ENCODE measurements at places on chromosomes 4 and X. TPM values are rescaled to one million over a fixed set of nuclear protein-coding genes. Genes with fewer than 3 reads are reported as not detected.

- H3K27ac ChIP-seq, result no peak overlapping the region
- no peak overlapping the region for H3K4me3 ChIP-seq
- H3K27me3 ChIP-seq, result no peaks in the 10 kb centered on the region
- no peak for DNase-seq
- no peaks in the 10 kb centered on the region for H3K4me1 ChIP-seq
- H3K36me3 ChIP-seq, result no peaks in the 10 kb centered on the region
Observed at GRCh38 chrX:110836982-110837381, 41.4 kb upstream of the CHRDL1 start.

- no peak overlapping the region for H3K4me3 ChIP-seq
- H3K4me1 ChIP-seq, result no peaks in the 10 kb centered on the region
- H3K36me3 ChIP-seq, result no peaks in the 10 kb centered on the region
- H3K27me3 ChIP-seq, result no peaks in the 10 kb centered on the region
- DNase-seq, result no peak
Observed at GRCh38 chr4:72209600-72209999, 177.8 kb downstream of the NPFFR2 start.

DNA sequence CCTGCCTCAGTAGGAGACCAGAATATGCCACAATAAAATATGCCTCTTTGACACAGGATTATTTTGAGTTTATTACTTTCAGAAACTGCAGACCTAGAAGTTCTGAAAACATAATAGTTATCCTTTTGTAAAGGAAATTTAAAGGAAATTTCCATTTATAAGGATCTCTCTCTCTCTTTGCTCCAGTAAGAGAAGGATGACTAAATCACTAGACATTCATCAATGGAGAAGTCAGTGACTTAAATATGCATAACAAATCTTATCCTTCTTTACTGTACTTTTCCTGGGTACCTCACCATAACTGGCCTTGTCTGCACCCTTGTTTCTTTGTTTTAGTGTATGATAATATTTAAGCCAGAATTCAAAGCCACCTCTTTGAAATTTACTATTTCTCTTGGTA is 28.3 kb upstream of the OPHN1 start:
- H3K4me3 ChIP-seq, result no peak overlapping the region
- H3K27me3 ChIP-seq, result no peaks in the 10 kb centered on the region
- no peaks in the 10 kb centered on the region for H3K36me3 ChIP-seq

DNA sequence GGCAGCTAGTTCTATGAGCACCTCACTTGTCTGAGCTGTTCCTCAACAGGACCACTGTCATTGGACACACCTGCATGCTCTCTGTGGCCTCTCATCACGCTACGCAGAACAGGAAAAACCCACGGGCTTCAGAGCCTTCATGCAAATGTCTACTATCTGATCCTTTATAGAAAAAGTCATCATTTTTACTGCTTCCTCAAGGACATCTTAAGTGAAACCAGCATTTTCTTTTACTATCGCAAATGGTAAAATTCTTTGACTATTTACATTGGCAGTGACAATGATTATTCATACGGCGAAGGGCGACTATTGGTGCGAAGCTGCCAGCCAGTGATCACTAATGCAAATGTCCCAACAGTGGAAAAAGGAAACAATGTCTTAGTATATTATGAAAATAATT is 147.0 kb downstream of the AFAP1 start:
- no peaks in the 10 kb centered on the region for H3K27me3 ChIP-seq
- no peak overlapping the region for H3K4me3 ChIP-seq
- H3K36me3 ChIP-seq, result peaks cover 74% of the 10 kb centered on the region
- H3K27ac ChIP-seq, result no peak overlapping the region
- no peaks in the 10 kb centered on the region for H3K4me1 ChIP-seq

- H3K27me3 ChIP-seq, result no peaks in the 10 kb centered on the region
- no peak for DNase-seq
- H3K36me3 ChIP-seq, result no peaks in the 10 kb centered on the region
- no peaks in the 10 kb centered on the region for H3K4me1 ChIP-seq
- no peak overlapping the region for H3K4me3 ChIP-seq
Observed at GRCh38 chr4:21011106-21011505, 310.8 kb downstream of the PACRGL start.

DNA sequence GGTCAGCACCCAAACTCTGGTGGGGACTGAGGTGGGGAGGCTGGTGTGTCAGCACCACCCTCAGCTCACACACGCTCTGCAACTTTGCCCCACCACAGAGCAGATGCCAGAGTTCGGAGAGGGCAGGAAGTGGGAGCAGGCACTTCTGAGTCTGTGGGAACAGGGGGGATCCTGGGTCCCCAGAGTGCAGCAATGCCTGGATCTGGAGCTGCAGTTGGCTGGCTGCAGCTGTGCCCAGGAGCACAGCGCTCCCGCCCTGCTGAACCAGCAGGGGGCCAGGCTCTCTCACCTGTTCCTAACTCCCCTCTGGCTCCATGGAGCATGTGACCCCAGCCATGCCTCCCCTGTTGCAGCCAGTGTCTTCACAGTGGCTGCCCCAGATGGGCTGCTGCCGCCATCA is 252.4 kb downstream of the SPOCK3 start:
- DNase-seq, result no peak
- H3K4me3 ChIP-seq, result no peak overlapping the region
- no peak overlapping the region for H3K27ac ChIP-seq
- no peaks in the 10 kb centered on the region for H3K4me1 ChIP-seq
- H3K27me3 ChIP-seq, result no peaks in the 10 kb centered on the region

DNA sequence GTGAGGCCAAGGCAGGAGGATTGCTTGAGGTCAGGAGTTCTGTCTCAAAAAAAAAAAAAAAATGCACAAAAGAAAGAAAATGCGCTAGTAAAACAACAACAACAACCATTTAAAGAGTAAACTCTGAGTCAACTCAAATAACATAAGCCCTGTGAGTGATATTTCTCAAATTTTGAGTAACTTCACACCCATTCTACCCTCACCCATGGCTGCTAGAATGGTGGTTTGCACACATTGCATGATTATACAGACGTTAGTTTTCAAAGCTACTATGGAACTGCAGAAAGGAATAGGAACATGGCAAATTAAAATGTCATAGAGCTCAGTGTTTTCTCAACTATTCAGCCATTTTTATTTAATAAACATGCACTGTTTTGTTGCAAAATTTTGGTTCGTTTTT is 145.9 kb downstream of the OPHN1 start:
- no peak overlapping the region for H3K27ac ChIP-seq
- no peaks in the 10 kb centered on the region for H3K27me3 ChIP-seq
- DNase-seq, result no peak
- peaks cover 6% of the 10 kb centered on the region for H3K4me1 ChIP-seq
- no peaks in the 10 kb centered on the region for H3K36me3 ChIP-seq

DNA sequence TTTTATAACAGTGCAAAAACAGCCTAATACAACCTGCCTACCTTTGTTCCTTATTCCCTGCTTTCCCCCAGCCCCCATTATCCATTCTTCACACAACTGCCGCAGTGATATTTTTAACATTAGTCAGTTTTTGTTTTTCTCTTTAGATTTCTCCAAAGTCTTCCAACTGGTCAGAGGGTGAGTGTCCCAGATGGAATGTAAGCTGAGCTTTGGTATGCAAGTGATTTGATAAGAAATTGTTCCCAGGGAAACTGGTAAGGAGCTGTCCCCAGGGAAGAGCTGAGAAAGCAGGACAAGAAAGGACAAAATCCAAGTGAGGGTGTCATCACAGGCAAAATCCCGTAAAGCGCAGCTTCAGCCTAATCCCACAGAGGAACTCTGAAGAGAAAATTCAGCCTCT is 475.5 kb upstream of the ADGRL3 start:
- no peaks in the 10 kb centered on the region for H3K27me3 ChIP-seq
- DNase-seq, result peak; percentile 27
- no peaks in the 10 kb centered on the region for H3K36me3 ChIP-seq
- H3K4me3 ChIP-seq, result no peak overlapping the region

DNA sequence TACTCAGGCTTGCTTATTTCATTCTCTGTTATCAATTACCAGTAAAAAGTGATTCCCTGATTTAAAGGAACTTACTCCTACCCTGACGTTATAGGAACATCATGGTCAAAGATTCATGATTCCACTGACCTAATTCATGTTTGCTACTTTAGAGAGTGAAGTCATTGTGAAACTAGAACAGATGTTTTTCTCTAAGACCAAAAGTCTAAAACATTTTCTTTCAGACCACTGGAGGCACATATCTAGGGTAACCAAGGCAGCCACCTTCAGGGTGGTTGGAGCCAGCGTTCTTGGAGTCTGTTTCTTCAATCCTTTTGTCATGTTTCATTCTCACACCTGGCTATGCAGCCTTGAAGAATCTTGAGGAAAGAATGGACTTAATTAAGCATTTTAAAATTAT is 77.8 kb downstream of the GALNTL6 start:
- H3K27me3 ChIP-seq, result no peaks in the 10 kb centered on the region
- H3K4me1 ChIP-seq, result no peaks in the 10 kb centered on the region
- DNase-seq, result no peak
- H3K36me3 ChIP-seq, result no peaks in the 10 kb centered on the region

- no peaks in the 10 kb centered on the region for H3K4me1 ChIP-seq
- no peak overlapping the region for H3K4me3 ChIP-seq
- H3K27ac ChIP-seq, result no peak overlapping the region
- no peak for DNase-seq
- no peaks in the 10 kb centered on the region for H3K36me3 ChIP-seq
- no peaks in the 10 kb centered on the region for H3K27me3 ChIP-seq
Observed at GRCh38 chrX:38732866-38733265, 68.4 kb upstream of the MID1IP1 start.

- DNase-seq, result peak; percentile 72
- no peak overlapping the region for H3K4me3 ChIP-seq
- peak overlapping the region; percentile 97 for H3K27ac ChIP-seq
- peaks cover 62% of the 10 kb centered on the region for H3K4me1 ChIP-seq
- H3K36me3 ChIP-seq, result no peaks in the 10 kb centered on the region
Observed at GRCh38 chr4:76622126-76622525, 187.1 kb downstream of the SHROOM3 start.

The STK32B gene
- 6.4 TPM for total RNA-seq

The DGAT2L6 gene
- not detected for total RNA-seq

The TBC1D8B gene
- total RNA-seq, result 9.3 TPM

The FHIP1A gene
- 0.11 TPM for total RNA-seq

The DDX60 gene
- 8.0 TPM for total RNA-seq

The EDA2R gene
- total RNA-seq, result 17.6 TPM
